Mesothelial cell of epicardium (in vitro differentiated cells): ENCODE measurements at places on chromosomes 4 and X.
A peak's percentile ranks its signal among the peaks of the same experiment; 100 is the strongest.

GRCh38 chrX:49754233-49754857 lies 58.6 kb upstream of the PAGE1 start:
- no peak overlapping the region for H3K27ac ChIP-seq
- H3K27me3 ChIP-seq, result no peaks in the 10 kb centered on the region
- DNase-seq, result peak; percentile 24
- peaks cover 10% of the 10 kb centered on the region for H3K4me1 ChIP-seq
- H3K36me3 ChIP-seq, result no peaks in the 10 kb centered on the region

- H3K36me3 ChIP-seq, result peaks cover 3% of the 10 kb centered on the region
- no peaks in the 10 kb centered on the region for H3K27me3 ChIP-seq
- no peak overlapping the region for H3K27ac ChIP-seq
- H3K4me1 ChIP-seq, result peaks cover 80% of the 10 kb centered on the region
- no peak overlapping the region for H3K4me3 ChIP-seq
- DNase-seq, result no peak
Measured at GRCh38 chr4:88814043-88814617, 116.5 kb upstream of the NAP1L5 start.

GRCh38 chr4:73028621-73029020 lies 40.9 kb downstream of the COX18 start:
- H3K4me1 ChIP-seq, result no peaks in the 10 kb centered on the region
- H3K27ac ChIP-seq, result no peak overlapping the region
- DNase-seq, result no peak
- no peak overlapping the region for H3K4me3 ChIP-seq
- peaks cover 10% of the 10 kb centered on the region for H3K27me3 ChIP-seq

GRCh38 chr4:154658680-154659405 lies 46.4 kb upstream of the FGG start:
- no peak for DNase-seq
- H3K27ac ChIP-seq, result peak overlapping the region; percentile 87
- no peaks in the 10 kb centered on the region for H3K27me3 ChIP-seq
- no peak overlapping the region for H3K4me3 ChIP-seq
- H3K36me3 ChIP-seq, result peaks cover 25% of the 10 kb centered on the region
- H3K4me1 ChIP-seq, result peaks cover 16% of the 10 kb centered on the region

GRCh38 chr4:81904121-81904520 lies 432.4 kb upstream of the RASGEF1B start:
- H3K27me3 ChIP-seq, result no peaks in the 10 kb centered on the region
- H3K27ac ChIP-seq, result no peak overlapping the region
- H3K36me3 ChIP-seq, result no peaks in the 10 kb centered on the region
- H3K4me1 ChIP-seq, result peaks cover 4% of the 10 kb centered on the region

DNA sequence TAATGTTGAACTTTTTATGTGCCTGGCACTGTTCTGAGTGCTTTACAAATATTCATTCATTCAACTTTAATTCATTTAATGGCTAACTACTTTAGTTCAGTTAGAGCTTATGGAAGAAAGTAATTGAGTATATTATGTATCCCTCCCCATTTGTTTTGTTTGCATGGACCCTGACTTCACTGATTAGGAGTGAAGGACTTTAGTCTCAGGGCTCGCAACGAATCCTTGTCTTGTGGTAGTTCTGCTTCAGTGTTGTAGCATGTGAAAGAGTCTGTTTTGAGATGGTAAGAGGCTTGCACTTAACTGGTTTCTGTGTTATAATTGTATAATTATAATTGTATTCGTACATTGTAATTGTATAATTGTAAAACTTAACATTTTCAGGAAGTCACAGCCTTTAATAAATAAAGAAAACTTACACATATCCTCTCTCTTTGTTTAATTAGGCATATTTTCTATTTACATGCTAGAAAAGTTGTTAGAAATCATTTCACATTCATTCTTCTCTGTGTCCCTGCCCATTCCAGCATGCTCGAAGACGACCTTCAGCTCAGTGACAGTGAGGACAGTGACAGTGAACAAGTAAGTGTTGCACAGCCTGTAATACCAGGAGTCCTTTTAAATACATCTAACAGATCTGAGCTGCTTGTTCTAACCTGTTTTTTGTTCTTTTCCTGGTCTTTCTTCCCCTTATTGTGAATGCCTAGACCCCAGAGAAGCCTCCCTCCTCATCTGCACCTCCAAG lies 115.1 kb downstream of the KLHL8 start:
- H3K27ac ChIP-seq, result no peak overlapping the region
- no peaks in the 10 kb centered on the region for H3K27me3 ChIP-seq
- peaks cover 25% of the 10 kb centered on the region for H3K4me1 ChIP-seq

DNA sequence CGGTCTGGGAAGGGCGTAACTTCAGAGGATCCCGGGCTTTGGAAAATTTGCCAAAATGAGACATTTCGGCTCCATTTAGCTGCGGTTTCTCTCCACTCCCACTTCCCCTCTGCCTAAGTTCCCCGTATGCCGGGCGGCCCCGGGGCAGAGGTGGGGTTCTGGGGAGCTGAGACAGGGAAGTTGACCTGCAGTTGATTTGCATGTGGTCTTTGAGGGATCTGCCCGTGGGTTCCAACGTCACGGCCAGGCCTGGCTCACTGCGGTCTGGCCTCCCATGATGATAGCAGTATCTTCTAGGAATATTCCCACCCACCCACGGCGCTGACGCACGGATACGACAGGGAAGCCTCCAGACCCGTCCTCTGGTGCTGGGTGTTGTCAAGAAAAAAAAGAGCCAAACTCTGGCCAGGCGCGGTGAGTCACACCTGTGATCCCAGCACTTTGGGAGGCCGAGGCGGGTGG lies 27.3 kb upstream of the CRLF2 start:
- H3K27ac ChIP-seq, result no peak overlapping the region
- H3K27me3 ChIP-seq, result peaks cover 1% of the 10 kb centered on the region
- peaks cover 5% of the 10 kb centered on the region for H3K4me1 ChIP-seq
- no peak for DNase-seq

DNA sequence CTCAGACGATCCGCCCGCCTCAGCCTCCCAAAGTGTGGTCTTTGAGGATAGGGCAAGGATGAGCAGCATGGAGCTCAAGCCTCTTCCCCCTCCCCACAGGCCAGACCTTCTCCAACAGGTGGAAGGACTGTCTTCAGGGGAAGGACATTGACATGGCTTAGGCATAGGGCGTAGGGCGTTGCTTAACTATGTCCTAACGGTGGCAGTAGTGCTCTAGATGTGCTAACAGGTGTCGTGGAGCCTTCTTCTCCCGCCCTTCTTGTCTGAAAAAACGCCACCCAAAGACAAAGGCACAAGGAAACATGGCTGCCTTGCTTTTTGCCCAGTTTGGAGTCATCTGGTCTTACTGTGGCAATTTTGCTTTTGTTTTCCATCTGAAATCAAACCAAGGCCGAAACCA lies 219.8 kb downstream of the OR13H1 start:
- H3K27me3 ChIP-seq, result no peaks in the 10 kb centered on the region
- H3K4me1 ChIP-seq, result no peaks in the 10 kb centered on the region
- H3K27ac ChIP-seq, result no peak overlapping the region

GRCh38 chr4:65669111-65670019 lies 924 bp downstream of the EPHA5 start:
- H3K4me1 ChIP-seq, result peaks cover 25% of the 10 kb centered on the region
- no peak overlapping the region for H3K27ac ChIP-seq
- H3K27me3 ChIP-seq, result peaks cover 87% of the 10 kb centered on the region
- no peaks in the 10 kb centered on the region for H3K36me3 ChIP-seq
- peak; percentile 39 for DNase-seq

DNA sequence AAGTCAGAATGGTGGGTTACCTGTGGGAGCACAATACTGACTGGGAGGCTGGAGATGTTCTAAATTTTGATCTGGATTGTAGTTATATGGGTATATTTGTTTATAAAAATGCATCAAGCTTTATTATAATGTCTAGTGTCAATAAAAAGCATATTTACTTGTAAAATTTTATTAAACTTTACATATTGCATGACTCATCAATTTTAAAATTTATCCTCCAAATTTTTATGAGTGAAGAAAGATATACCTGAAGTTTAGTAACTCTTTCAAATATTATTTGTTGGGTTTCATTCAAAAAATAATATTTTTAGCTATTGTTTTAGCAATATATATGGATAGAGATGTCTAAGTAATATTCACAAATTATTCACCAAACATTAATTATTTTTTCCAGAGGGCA lies 103.0 kb downstream of the ANXA5 start:
- no peak overlapping the region for H3K27ac ChIP-seq
- no peaks in the 10 kb centered on the region for H3K4me1 ChIP-seq
- DNase-seq, result no peak
- H3K27me3 ChIP-seq, result no peaks in the 10 kb centered on the region
- H3K4me3 ChIP-seq, result no peak overlapping the region

GRCh38 chrX:124829930-124830329 lies 483.6 kb downstream of the SH2D1A start:
- H3K4me3 ChIP-seq, result no peak overlapping the region
- H3K36me3 ChIP-seq, result no peaks in the 10 kb centered on the region
- no peak for DNase-seq
- no peaks in the 10 kb centered on the region for H3K4me1 ChIP-seq
- H3K27ac ChIP-seq, result no peak overlapping the region
- H3K27me3 ChIP-seq, result peaks cover 4% of the 10 kb centered on the region

GRCh38 chr4:180619440-180619839 lies 1623.8 kb upstream of the TENM3 start:
- H3K27ac ChIP-seq, result no peak overlapping the region
- no peaks in the 10 kb centered on the region for H3K36me3 ChIP-seq
- no peak overlapping the region for H3K4me3 ChIP-seq
- DNase-seq, result no peak

DNA sequence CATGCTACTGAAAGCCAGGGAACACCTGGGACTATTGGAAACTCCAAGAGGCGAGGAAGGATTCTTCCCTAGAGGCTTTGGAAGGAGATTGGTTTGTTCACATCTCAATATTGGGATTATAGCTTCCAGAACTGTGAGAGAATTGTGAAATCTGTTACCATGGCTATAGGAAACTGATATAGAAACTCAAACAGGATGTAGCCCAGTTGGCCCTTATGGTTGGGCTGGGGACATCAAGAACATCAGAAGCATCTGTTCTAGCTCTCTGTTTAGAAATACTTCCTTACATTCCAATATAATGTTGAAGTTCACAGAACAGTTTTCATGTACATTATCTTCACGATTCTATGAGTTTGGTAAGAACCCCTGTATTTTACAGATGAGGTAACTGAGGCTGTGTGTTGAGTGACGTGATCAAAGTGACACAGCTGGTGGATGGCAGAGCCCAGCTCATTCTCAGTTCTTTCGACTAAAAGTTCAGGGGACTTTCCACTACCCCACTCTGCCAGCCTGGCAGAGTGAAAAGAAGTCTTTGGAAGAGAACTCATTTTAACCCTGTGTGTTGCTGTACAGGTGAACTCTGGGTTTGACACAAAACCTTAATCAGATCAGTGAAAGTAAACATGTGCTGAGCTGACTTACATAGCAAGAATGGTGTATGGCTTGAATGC lies 183.0 kb downstream of the GBA3 start:
- no peak overlapping the region for H3K27ac ChIP-seq
- peaks cover 20% of the 10 kb centered on the region for H3K27me3 ChIP-seq
- DNase-seq, result no peak
- H3K36me3 ChIP-seq, result no peaks in the 10 kb centered on the region

- H3K4me3 ChIP-seq, result no peak overlapping the region
- peaks cover 23% of the 10 kb centered on the region for H3K36me3 ChIP-seq
- H3K4me1 ChIP-seq, result no peaks in the 10 kb centered on the region
- no peaks in the 10 kb centered on the region for H3K27me3 ChIP-seq
Measured at GRCh38 chr4:16171831-16172230, 54.4 kb downstream of the TAPT1 start.

- H3K36me3 ChIP-seq, result no peaks in the 10 kb centered on the region
- H3K27ac ChIP-seq, result no peak overlapping the region
- no peaks in the 10 kb centered on the region for H3K27me3 ChIP-seq
- no peaks in the 10 kb centered on the region for H3K4me1 ChIP-seq
- no peak for DNase-seq
Measured at GRCh38 chrX:100864657-100865391, 9.3 kb downstream of the NOX1 start.

DNA sequence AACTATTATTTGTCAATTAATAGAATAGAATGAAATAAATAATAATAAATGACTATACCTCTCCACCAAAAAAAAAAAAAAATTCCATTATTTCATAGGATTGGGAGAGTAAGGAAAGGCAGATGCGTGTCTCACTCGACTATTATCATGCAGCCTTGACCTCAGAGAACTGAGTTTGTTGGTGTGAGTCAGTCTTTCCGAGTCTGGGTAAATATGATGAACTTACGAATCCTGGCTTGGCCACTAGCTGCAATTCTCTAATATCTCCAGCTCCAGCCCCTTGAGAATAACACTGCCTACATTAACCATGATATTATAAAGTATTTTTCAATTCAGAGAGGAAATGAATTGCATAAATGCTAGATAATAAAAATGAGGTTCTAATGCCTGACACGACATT lies 46.6 kb upstream of the DHX15 start:
- no peak for DNase-seq
- no peak overlapping the region for H3K4me3 ChIP-seq
- no peaks in the 10 kb centered on the region for H3K27me3 ChIP-seq
- H3K36me3 ChIP-seq, result no peaks in the 10 kb centered on the region
- H3K27ac ChIP-seq, result no peak overlapping the region
- no peaks in the 10 kb centered on the region for H3K4me1 ChIP-seq

DNA sequence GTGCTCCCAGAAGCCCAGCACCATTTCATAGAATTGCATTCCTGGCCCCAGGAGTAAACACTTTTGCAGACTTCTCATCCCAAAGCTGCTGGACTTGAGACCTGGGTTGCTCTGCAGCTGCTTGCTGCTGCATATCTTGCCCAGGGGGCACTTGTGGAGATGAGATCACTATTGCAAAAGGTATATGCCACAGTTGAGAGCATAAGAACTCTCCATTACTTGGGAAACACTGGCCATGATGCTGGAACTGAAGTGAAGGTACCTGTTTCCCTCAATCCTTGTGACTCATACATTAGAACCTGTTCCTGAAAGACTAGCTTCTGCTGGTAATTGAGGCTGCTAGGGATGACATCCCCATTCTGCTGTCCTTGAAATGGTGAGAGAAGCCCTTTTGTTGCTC lies 43.1 kb upstream of the WDR1 start:
- H3K27ac ChIP-seq, result no peak overlapping the region
- no peaks in the 10 kb centered on the region for H3K36me3 ChIP-seq
- H3K4me3 ChIP-seq, result no peak overlapping the region
- peaks cover 2% of the 10 kb centered on the region for H3K4me1 ChIP-seq
- H3K27me3 ChIP-seq, result peaks cover 27% of the 10 kb centered on the region

GRCh38 chrX:42398967-42399631 lies 378.9 kb downstream of the PPP1R2C start:
- no peaks in the 10 kb centered on the region for H3K27me3 ChIP-seq
- no peak overlapping the region for H3K4me3 ChIP-seq
- DNase-seq, result no peak
- H3K27ac ChIP-seq, result no peak overlapping the region
- peaks cover 7% of the 10 kb centered on the region for H3K4me1 ChIP-seq

DNA sequence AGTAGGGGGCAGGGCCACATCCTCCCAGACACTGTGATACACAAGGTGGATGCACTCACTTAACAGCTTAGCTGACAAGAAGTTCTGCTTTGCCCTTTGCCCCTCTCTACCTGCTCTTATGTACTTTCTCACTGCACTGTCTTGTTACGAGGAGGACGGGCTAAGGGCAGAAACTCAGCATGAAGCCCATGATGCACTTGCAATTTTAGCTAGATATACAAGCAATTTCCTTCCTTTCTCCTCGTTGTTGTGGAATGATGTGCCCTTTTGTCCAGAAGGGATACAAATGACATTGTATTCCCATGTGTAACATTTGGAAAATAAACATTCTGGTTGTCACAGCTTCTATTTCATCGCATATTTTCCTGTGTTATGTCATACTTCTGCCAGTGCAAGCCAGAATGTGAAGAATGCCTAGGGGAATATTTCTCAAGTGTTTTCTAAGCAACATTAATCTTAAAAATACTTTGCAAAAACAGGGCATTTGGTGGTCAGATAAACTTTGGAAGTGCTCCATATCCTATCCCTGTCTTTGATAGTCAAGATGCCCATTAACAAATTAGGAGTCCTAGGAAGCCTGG lies 47.2 kb downstream of the MAOA start:
- peaks cover 34% of the 10 kb centered on the region for H3K4me1 ChIP-seq
- H3K4me3 ChIP-seq, result no peak overlapping the region
- no peak for DNase-seq
- peak overlapping the region; percentile 74 for H3K27ac ChIP-seq
- H3K27me3 ChIP-seq, result no peaks in the 10 kb centered on the region
